NCI-H1930 (cell line): ENCODE measurements at places on chromosomes 3 and 15.

GRCh38 chr3:64518496-64518895, 169.3 kb downstream of the ADAMTS9 start:
- no peak for DNase-seq

GRCh38 chr15:26662283-26662682, 110.6 kb downstream of the GABRB3 start:
- no peak for DNase-seq

- no peak for DNase-seq
Measured at GRCh38 chr3:32448686-32449474, 53.8 kb downstream of the CMTM6 start.

GRCh38 chr3:44442596-44443309, 34.7 kb downstream of the ZNF445 start:
- DNase-seq: no peak

DNA sequence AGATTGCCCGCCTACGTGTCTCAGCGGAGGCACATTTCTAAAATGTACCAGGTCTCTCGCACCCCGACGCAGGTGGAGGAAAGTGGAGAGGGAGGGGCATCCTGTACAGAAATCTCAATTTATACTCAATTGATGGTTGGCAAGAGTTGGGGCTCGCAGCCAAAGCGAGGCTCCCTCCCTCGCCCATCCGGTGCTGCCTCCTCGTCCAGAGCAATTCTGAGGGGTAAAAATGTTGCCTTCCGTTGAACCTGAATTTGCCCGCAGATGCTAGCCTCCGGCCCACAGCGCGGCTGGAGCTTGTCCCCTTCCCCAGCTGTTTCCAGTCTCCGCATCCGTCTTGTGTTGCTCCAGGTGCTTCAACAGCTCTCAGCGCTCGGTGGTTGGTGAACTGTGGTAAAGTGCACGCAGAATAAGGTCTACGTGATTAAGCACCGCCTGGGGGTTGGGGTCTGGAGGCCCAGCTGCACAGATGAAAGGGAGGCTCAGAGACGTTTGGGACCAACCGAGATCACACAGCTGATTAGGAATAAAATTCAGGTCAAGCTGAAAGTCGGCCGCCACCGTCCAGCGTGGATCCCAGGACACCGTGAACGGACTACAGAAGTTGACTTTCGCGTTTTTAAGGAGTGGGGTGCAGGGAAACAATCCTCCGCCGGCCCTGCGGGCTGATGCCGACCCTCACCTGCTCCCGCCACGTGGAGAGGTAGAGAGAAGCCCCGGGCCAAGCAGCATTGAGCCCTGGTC, 846 bp upstream of the POLG start:
- DNase-seq: peak; percentile 49

DNA sequence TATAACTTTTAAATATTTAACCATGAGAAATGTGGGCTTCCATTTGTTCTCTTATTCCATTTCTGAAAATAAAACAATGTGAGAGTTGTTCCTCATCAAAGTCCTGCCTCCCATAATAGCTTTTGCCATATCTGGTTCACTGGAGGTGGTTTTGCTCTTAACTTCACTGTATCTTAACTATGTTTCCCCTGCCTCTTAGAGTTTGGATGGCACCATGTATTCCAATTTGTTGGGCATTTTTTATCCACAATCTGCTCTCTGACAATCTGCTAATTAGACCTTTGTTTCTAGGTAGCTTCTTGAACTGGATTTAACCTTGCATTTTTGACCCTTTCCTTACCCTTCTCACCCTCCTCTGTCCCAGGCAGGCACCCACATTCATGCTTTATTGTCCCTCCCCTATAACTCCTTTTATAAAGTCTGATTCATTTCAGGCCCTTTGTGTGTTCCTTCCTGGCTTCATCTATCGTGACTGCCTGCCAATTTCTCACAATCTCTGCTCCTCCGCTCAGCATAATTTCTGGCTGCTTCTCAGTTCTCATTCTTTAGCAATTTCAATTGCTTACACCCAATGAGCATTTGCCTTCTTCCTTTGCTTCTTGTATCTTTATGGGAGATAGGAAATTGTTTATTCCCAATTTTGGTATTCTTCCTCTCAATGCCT, 144.2 kb upstream of the ARHGEF26 start:
- DNase-seq: peak; percentile 52

DNA sequence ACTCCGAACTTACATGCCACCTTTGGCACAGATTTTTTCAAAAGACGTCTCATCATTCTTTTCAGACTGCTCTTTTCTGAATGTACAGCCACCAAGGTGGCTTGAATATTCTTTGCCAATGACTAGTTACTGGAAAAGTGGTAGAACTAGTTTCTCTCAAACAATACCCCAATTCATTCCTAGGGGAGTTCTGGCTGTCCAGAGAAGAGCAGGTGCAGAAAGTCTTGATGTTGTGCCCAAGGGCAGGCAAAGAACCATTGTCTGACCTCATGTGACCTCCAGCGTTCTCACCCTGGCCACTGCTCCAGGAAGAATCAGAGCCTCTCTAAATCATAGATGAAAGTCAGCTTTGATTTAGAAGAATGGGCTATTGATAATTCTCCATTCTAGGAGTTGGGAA, 5.5 kb downstream of the LMOD3 start:
- no peak for DNase-seq

DNA sequence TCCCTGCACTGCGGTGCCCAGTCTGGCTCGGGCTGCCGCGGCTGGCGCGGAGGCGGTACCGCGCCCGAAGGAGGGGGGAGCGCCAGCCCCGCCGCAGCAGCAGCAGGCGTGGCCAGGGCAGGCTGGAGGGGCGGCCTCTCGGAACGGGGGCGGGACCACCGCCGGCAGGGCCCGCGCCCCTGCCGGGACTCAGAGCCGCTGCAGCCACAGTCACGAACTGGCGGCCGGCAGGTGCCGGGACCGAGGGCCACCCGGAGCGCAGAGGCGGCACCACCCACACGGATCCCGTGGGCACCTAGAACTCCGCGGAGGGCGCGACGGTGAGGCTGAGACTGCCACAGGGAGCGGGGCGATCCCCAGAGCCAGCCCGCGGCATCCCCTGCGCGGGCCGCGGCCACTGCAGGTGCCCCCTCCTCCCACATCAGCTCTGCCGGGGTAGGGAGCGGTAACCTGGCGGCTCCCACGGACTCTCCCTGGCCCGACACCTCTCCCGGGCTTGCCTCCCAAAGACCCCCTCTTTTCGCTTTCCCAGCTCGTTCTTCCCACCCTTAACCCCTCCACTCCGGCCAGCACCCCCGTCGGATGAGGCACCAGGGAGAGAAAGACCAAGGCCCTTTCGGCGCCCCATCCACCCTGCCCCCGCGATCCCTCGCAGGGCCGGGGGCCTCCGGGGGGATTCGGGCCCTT, at the start of gene VWA5B2:
Gene VWA5B2, plus strand, starts transcription at position 192 of the 687 bp plus-strand sequence. CDS start 944 bp downstream, outside the sequence.
- peak; percentile 63 for DNase-seq

GRCh38 chr15:66572146-66572545, 6.3 kb upstream of the LCTL start:
- DNase-seq: no peak

- DNase-seq: no peak
Measured at GRCh38 chr3:131402391-131403039, 20.9 kb downstream of the NUDT16 start.

DNA sequence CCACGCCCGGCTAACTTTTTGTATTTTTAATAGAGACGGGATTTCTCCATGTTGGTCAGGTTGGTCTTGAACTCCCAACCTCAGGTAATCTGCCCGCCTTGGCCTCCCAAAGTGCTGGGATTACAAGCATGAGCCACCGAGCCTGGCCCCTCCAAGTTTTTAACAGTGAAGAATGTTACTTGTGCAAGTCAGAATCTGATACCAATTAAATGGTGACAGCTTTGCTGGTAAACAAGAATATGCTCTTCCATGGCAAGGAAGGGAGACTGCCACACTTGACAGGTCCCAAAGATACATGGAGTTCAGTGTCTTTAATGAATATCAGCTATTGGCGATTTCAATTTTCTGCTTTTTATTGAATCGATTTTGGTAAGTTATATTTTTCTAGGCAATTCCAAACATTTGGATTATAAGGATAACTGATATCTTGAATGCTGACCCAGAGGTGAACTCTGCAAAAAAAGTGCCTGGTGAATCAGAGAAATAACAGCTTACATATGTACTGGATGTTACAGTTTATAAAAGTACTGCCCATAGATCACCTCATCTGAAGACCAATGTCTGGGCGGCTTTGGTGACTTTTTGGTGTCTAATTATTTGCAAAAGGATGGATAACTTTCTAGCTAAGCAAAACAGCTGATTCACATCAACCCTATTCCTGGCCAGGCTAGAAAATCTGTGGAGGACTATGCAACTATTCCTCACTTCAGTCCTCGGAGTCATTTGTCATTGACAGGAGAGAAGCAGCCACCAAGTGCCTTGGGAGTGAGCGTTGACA, 1.2 kb downstream of the PARP16 start:
- no peak for DNase-seq

DNA sequence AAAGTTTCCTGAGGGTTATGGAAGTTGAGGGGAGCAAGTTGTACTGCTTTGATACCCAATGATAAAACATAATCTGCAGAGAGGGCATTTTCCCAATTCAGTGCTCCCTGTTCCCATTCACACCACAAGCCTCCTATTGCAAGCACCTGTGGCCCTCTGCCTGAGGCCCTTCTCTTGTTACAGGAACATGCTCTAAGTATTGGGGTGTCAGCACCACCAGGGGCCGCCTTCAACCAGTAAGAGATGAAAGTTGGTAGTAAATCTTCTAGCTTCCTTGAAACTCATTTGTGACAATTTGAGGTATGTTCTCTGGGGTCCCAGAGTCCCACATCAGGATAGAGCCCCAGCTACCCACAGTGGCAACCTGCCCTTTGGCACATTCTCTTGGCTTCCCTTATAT, 265.4 kb upstream of the ARHGEF26 start:
- DNase-seq: no peak

GRCh38 chr3:114660124-114660523, 366.3 kb downstream of the TIGIT start:
- DNase-seq: no peak

DNA sequence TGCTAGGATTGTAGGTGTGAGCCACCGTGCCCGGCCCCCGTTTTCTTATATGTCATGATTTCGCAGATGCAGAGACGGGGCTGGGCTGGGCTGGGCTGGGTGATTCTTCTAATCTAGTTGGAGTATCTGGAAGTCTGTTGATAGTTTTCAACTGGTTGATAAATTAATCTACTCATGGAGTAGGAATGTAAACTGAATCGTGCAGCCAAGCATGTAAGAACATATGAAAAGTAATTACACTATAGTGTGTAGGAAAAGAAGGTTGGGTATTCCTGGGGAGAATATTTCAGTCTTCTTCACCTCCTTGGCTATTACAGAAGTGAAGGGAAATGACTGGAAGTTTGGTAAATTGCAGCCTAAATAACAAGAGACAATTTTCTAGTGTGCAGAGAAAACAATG, 82.6 kb upstream of the MAGI1 start:
- no peak for DNase-seq
